ENCODE measurements at places on chromosomes 5 and 9. TPM values are rescaled to one million over a fixed set of nuclear protein-coding genes. Genes with fewer than 3 reads are reported as not detected.
A peak's percentile ranks its signal among the peaks of the same experiment; 100 is the strongest.

DNA sequence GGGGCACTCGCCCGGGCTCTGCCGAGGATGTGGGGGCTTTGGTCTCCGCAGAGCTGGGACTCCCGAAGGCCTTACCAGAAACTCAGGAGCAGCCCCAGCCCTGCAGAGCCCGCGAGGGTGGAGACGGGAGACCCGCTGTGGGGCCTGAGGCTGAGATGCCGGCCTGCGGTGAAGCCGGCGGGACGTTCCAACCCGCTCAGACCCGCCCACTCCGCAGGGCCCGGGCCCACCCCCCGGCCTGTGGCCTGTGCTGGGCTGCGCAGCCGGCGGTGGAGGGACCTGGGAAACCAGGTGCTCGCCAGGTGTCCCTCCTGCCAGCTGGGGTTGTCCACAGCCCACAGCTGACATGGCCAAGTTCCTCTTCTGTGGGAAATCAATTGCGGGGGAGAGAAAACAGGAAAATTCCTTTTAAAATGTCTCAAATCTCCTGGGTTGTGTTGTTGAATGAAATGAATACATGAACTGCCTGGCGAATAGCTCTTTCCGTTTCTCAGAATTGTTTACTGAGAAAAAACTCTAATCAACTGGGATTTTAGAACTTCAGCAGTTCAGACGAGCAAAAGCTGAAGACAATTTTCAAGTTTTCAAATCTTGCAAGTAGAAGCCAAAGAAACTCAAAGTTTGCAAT is 49.0 kb upstream of the IRX4 start:
- H3K27me3 ChIP-seq = peaks cover 39% of the 10 kb centered on the region
- no peak overlapping the region for H3K27ac ChIP-seq
- no peaks in the 10 kb centered on the region for H3K4me1 ChIP-seq
- no peaks in the 10 kb centered on the region for H3K36me3 ChIP-seq
- H3K4me3 ChIP-seq = peak overlapping the region; percentile 64

DNA sequence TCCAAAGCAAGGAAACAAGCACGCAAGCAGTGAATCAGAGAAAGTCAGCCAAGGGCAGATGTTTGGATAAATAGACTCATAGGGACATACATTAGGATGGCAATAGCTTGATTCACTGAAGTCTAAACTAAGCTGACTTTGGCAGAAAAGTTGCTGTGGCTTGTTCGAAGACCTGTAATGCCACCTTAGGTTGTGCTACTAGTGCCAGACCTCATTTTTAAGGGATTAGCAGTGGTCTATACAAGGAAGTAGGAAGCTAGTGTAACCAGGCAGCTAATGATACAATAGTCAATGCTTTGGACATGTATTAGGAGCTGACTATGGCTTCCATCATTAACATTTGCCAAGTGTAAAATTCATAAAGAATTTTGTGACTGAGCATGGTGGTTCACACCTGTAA is 63.1 kb downstream of the FCHO2 start:
- H3K4me1 ChIP-seq = peaks cover 4% of the 10 kb centered on the region
- H3K27me3 ChIP-seq = no peaks in the 10 kb centered on the region
- H3K36me3 ChIP-seq = peaks cover 8% of the 10 kb centered on the region
- no peak overlapping the region for H3K27ac ChIP-seq

- peaks cover 58% of the 10 kb centered on the region for H3K27me3 ChIP-seq
- H3K4me3 ChIP-seq = peak overlapping the region; percentile 78
- peak; percentile 24 for DNase-seq
- H3K4me1 ChIP-seq = peaks cover 3% of the 10 kb centered on the region
- no peak overlapping the region for H3K27ac ChIP-seq
- no peaks in the 10 kb centered on the region for H3K36me3 ChIP-seq
Measured at GRCh38 chr5:139848508-139849100, 53.0 kb downstream of the PSD2 start.

DNA sequence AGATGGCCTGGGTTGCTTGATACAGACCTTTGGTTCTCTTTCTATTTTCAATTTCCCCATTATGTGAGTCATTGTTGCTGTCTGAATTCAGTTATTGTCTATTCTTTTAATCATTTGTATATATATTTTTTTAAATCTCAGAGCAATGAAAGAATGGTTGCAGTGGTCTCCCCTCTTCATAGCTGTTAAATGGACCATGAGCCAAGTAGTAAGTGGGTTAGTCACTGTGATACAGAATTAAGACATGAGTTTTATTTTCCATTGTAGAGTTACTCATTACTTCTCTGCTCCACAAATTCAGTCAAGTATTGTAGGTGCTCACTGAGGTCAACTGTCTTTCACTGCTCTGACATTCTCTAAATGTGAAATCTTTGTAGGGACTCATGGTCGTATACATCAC is 174.6 kb upstream of the GRAMD2B start:
- DNase-seq = no peak
- peaks cover 4% of the 10 kb centered on the region for H3K36me3 ChIP-seq
- no peak overlapping the region for H3K4me3 ChIP-seq
- H3K27ac ChIP-seq = no peak overlapping the region
- peaks cover 6% of the 10 kb centered on the region for H3K4me1 ChIP-seq
- H3K27me3 ChIP-seq = no peaks in the 10 kb centered on the region

The CCL19 gene
- total RNA-seq = not detected

The ITK gene
- total RNA-seq = not detected

DNA sequence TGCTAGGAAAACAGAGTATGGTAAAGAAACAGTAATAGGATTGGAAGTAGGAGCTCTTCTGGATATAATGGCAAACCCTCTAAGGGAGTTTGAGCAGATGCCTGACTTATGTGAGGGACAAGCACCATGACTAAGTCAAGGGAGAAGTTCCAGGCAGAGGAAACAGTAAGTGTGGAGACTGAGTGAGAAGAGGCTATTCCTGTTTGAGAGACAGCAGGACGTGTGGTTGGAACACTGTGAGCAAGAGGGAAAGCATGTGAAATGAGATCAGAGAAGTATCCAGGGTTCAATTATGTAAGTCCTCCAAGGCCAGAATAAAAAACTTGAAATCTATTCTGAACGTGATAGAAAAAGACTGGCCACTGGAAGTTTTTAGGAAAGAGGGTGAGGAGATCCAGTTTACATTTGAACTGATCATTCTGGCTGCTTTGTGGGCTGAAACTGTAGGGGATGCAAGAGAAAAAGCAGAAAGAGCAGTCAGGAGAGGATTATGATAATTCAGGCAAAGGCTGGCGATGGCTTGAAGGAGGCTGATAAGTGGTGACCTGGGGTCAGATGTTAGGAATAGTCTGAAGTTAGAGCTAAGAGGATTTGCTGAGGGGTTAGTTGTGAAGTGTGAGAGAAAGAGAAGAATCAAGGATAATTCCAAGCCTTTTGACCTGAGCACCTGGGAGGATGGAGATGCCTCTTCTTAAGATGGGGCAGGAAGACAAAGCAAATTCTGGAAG is 19.2 kb downstream of the DMAC1 start:
- no peak overlapping the region for H3K27ac ChIP-seq
- DNase-seq = no peak
- no peaks in the 10 kb centered on the region for H3K36me3 ChIP-seq
- H3K4me3 ChIP-seq = no peak overlapping the region
- no peaks in the 10 kb centered on the region for H3K27me3 ChIP-seq

The SLC28A3 gene
- total RNA-seq = not detected

DNA sequence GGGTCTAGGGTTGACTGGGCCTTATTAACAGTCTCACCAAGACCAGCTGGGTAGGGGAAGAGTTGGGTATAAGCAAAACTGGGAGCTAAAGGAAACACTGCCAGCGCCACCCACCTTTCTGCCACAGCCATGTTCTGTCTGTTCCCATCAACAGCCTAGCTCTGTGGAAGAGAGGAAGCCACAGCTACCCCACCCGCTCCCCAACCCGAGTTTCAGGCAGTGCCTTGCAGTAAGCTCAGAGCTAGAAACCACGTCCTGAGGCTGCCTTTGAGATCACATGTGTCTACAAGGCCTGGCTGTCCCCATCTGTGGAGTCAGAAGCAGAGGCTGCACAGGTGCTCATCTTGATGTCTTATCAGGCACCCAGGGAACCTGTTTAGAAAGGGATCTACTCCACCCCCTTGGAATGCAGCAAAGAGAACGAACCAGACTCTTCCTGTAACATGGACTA is 15.3 kb downstream of the HNRNPH1 start:
- no peak overlapping the region for H3K27ac ChIP-seq
- H3K36me3 ChIP-seq = peaks cover 28% of the 10 kb centered on the region
- H3K4me1 ChIP-seq = peaks cover 38% of the 10 kb centered on the region
- peaks cover 39% of the 10 kb centered on the region for H3K27me3 ChIP-seq
- no peak for DNase-seq

- peaks cover 25% of the 10 kb centered on the region for H3K4me1 ChIP-seq
- H3K27me3 ChIP-seq = no peaks in the 10 kb centered on the region
- no peak overlapping the region for H3K27ac ChIP-seq
- H3K4me3 ChIP-seq = no peak overlapping the region
Measured at GRCh38 chr5:127335381-127335780, 44.8 kb downstream of the MEGF10 start.

The AGXT2 gene
- total RNA-seq = not detected
